NCI-H2171 (cell line): ENCODE measurements at places on chromosomes 2 and 18.

DNA sequence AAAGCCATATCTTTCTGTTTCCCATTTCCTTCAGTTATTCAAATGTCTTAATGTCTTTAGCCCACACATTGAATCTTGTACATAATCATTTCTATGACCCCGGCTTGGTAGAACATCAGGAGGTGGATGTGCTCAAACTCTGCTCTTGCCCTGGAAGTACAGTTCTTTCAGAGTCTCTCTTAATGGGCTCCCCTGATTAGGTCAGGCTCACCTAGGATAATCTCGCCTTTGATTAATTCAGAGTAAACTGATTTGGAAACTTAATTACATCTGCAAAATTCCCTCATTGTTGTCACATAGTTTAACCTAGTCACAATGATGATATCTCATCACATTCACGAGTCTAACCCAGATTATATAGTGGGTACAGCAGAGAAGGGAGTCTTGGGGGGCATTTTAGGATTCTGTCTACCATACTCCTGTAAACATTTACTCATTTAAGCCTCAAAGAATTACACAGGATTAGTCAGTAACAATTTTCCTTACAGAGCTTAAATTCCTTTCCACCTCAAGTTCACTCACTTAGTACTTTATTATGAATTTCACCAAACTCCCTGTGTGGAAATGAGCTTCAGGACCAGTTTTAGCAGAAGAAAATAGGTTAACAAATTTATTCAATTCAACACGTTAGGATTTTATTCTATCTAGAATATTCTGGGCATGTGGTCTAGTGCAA lies 135.5 kb downstream of the FHOD3 start:
- no peak for DNase-seq

DNA sequence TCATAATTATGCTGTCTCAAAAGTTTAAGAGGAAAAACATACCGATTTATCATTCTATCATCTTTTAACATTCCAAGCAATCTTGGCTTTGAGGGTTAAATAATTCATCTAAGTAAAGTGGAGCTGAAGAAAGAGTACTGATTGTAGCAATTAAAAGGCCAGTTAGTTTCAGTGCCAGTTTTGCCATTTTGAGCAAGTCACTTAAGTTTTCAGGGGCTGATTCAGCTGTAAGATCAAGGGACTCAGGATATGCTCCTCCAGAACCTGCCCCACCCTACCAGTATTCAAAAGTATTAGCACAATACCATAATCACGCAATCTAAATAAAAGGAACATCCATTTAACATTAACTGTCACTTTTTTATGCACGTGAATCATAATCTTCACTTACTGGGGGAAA lies 1.9 kb downstream of the SS18 start:
- no peak for DNase-seq

DNA sequence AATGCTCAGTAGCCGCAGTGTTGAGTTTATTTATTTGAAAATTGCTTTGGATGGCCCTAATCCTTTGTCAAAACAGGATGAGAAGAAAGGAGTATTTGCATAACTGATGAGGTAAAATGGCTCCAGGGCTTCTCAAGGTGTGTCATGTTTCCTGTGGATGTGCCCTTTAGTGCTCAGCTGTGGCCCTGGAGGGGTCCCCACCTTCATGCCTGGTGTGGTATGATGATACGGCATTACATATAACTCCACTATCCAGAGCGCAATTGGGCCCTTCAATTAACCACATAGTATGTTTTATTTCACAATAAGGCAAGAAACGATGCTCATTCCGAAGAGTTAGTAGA lies 39.8 kb upstream of the TMEM178A start:
- DNase-seq, result no peak

DNA sequence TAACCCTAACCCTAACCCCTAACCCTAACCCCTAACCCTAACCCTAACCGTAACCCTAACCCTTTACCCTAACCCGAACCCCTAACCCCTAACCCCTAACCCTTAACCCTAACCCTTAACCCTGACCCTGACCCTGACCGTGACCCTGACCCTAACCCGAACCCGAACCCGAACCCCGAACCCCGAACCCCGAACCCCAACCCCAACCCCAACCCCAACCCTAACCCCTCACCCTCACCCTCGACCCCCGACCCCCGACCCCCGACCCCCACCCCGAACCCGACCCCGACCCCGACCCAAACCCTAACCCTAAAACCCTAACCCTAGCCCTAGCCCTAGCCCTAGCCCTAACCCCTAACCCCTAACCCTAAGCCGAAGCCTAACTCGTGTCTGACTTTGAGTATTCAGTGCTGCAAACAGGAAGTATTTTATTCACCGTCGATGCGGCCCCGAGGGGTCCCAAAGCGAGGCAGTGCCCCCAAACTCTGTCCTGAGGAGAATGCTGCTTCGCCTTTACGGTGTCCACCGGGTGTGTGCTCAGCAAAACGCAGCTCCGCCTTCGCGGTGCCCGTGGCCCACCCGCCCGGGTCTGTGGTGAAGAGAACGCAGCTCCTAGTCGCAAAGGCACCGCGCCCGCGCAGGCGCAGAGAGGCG lies 36.0 kb downstream of the FAM110C start:
- no peak for DNase-seq
